ENCODE measurements at places on chromosomes 5 and 9.

- no peak for DNase-seq
These were observed 30.1 kb downstream of the FXN start for GRCh38 chr9:69065660-69066059.

- DNase-seq = no peak
These were observed 72.3 kb downstream of the GNA14 start for GRCh38 chr9:77575785-77576184.

DNA sequence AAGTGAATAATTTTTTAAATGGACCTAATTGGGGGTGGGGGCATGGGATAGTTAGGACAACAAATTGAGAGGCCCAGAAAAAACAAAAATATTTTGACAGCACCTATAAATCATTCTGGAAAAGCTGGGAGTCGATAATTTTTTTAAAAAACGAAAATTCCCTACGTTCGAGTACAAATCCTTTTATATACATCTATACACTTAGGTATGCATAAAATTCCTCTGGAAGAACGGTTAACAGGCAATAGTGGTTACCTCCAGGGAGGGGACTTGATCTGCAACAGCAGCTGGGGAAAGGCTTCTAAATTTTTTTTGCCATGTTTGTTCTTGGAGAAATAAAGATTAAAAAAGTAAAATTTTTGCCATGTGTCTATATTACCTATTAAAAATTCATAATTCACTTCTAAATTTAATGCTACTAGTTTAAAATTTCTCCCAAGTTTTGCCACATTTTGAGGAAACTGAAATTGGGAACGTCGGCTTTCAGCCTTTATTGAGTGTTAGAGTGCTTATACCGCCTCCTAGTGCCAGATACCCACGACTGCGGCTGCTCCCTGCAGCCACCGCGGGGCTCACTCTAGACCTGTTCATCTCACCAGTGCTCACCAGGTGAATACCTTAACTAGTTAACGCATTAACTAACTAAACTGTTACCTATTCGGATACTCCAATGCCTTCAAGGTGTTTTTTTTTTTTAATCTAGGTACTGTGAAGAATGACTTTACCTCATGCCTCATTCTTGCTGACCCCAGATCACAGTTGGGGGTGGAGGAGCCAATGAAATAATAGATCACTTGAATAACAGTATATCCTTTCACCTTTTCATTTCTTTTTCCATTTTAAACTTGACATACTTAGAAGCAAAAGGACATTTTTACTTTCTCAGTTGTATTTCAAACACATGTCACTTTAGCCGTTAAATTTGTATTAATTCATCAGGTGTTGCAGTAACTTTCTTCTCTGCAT lies 1.8 kb upstream of the BHMT start:
- DNase-seq = no peak

DNA sequence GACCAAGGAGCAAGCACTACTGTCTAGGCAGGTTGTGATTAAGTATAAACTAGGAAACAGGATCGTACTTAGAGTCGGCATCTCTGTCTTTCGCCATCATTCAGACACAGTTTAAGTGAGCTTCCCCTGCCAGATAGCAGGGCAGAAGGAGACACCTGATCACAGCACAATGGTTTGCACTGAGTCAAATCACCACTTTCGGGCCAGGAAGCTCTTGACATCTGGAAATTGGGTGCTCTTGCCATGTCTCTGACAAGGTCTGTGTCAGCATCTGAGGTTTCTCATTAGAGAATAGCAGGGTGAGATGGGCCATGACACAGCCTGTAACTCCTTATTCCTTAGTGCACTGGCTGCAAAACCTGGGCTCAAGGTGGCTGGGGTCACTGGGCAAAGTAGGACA lies 8.3 kb downstream of the ADRB2 start:
- DNase-seq = no peak

DNA sequence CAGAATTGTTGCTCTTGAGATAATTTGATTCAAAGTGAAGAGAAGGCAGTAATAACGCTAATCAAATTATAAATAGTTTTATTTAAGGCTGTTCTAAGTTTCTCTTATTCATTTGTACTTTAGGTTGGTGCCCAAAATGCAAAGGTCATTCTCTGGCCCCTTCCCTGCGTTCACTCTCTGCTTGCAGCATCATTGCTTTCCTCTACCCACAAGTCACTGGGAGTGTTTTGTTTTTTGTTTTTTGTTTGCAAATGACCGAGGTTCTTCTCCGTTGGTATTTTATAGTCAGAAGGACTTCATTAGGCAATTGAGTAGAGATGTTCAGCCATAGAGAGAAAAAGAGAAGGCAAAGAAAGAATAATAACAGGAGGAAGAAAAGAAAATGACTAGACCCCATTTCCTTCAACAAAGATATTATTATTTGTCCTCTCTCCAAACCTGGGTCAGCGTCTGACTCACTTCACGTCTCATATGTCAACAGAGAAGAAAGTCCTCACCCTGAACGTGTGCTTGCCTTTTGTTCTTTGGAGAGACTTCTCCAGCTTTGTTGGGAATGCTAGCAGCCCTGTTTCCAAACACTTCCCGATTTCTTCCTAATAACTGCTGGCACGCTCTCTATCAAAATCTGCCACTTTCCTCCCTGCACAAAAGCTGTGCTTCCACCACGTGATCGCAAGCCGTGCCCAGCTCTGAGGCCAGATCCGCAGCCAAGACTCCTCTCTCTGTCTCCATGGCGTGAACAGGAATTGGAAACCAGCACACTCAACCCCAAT lies 119.8 kb downstream of the EBF1 start:
- DNase-seq = no peak
